ENCODE measurements at places on chromosomes 3 and 15.
A peak's percentile ranks its signal among the peaks of the same experiment; 100 is the strongest.

GRCh38 chr15:74175271-74176191 is 2.0 kb downstream of the ISLR start:
- no peak for DNase-seq

DNA sequence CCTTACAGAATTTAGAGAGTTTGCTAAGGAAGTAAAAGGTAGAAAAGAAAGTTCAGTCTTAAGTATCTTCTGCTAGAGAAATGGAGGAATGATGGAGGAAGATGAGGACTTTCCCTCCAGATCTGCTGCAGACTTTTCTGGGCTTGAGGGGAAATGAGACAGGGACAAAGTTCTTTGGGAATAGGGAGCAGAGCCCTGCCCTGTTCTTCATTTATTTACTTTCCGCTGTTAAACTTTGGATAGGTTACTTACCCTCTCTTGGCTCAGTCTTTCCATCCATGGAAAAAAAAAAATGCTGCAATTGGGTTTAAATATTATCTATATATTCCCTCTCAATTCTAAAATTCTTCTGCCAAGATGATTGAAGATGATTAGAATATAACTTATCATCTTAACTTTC is 202.9 kb downstream of the TBL1XR1 start:
- DNase-seq = no peak

DNA sequence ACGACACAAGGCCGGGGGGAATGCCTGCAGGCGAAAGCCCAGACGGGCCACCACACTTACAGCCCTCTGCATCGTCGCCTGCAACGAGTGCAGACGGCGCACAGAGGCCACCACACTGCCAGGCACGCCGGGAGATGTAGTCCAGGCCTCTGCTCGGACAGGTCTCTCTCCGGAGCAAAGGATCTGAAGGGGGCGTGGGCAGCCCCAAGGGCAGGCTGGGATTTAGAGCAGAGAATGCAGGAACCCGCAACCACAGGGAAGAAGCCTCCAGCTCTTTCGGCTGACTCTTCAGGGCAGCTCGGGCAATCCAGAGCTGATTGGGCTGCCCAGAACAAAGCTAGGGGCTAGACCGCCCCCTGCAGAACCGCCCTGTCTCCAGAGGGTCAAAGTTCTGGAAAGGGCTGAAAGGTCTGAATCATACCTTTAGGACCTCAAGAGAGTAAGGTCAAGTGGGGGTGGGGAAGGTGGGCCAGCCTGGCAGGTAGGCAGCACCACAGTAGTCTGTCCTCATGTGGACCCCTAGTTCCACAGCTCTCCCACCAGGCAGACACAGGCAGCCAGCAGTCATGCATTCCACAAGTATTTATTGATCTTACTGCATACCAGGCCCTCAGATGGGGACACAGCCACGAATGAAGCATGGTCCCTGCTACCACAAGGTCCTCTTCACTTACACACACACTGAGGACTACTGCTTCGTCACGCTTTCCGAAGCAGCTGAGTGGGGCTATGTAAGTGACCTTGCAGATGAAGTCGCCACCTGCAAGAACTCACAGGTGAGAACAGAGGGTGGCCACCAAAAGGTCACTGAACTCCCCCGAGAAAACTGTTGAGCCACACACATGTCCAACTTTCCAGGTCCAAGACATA is at the start of gene AMT:
TSS of gene AMT (minus strand) at position 95 of the 870 bp plus-strand sequence. CDS start at position 72, 23 bp downstream.
- no peak for DNase-seq

DNA sequence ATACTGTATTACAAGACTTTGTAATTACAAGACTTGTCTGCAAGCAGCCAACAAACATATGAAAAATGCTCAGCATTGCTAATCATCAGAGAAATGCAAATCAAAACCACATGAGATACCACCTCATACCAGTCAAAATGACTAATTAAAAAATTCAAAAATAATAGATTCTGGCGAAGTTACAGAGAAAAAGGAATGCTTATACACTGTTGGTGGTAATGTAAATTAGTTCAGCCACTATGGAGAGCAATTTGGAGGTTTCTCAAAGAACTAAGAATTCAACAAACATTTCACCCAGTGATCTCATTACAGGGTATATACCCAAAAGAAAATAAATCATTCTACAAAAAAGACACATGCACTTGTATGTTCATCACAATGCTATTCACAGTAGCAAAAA is 617.5 kb upstream of the CCDC54 start:
- no peak for DNase-seq

DNA sequence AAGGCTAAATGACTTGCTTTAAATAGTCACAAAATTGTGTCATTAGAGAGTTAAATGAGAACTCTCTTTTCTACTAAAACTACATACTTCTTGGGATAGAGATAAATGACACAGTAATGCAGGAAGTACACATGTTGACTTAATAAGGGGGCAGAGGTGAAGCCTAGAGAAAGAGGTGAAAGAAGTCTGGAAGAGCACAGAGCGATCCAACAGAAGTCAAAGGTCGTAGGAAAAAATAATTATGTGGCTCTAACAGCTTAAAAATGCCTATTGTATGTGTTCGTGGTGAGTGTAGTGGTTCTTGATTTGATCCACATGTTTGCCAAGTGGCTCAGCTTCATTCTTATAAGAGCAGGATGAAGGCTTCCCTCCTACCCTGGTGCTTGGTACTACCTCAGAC is 61.7 kb downstream of the TMEM212 start:
- no peak for DNase-seq

DNA sequence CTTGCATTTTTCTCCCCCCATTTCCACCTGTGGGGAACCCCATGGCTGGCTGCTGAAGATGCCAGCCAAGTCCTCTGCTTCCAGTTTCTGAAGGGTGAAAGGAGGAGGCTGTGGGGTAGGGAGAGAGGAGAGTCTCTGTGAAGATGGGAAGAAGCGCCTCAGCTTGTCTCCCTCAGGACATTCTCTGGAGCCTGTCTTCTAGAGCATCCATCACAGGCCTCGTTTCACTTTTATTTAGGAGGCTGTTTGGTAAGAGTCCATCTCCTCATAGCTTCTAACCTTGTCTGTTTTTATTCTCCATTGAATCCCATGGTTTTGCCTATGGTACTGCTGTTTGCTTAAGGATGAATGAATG is 8.8 kb upstream of the LCTL start:
- no peak for DNase-seq

DNA sequence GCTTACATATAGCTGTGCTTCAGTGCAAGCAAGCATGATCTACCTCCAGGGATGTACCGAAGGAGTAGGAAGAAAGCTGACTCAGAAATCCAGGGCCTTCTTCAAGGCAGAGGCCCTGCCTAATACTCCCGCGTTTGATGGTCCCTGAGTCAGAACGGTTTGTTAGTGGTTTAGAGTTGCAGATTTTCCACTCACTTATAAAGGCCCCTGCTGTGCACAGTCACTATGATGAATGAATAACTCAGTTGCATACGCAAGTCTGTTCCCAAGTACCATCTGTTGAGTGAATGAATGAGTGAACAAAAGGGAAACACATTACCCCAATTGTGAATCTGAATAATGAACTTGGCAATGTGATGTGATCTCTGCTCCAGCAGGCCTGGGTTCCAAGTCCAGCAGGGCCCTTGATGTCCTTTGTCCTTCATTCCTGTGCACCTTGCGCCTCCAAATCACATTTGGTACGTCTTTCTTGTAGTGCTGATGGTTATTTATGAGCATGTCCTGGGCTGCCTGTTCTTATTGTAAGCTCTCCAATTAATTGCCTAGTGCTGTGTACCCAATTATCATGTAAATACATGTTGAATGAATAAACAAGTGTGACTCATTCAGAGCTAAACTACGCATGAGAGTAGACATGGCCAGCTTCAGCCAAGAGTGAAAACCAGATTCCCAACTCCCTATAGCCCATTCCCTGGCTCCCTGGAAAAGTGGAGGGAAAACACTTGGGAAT is 85.3 kb upstream of the LIMD1 start:
- peak; percentile 5 for DNase-seq

DNA sequence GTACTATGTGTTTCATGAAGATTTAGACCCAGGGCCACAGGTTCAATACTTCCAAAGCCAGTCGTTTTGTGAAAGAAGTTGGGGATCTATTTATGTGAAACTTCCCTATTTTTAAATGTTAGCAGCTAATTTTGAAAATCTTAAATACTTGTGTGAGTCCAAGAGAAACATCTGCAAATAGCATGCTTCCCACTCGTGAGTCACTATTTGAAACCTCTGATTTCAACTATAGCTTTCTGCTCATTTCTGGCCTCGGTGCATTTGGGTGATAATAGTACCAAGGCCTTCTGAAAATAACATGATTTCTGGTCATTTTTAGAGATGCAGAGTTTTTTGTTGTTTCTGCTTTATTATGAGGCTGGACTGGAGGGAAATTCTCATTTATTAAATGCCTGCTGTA is 110.0 kb downstream of the OPA1 start:
- DNase-seq = no peak

DNA sequence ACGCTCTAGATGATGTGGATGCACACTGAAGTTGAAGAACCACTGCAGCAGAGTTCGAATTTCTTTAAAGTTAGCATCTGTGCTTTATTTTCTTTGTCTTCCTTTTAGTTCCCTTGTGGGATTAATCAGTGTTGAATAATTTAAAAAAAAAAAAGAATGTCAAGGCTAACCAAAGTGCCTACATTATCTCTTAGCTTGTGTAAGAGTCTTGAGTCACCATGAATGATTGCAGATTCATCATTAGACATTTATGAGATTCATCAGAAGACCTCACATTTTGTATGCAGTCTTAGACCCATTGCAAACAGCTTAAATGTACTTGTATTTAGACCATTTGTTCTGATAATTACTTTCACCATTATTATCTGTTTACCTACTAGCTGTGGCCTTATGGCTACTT is 182.2 kb downstream of the FNDC3B start:
- DNase-seq = no peak

DNA sequence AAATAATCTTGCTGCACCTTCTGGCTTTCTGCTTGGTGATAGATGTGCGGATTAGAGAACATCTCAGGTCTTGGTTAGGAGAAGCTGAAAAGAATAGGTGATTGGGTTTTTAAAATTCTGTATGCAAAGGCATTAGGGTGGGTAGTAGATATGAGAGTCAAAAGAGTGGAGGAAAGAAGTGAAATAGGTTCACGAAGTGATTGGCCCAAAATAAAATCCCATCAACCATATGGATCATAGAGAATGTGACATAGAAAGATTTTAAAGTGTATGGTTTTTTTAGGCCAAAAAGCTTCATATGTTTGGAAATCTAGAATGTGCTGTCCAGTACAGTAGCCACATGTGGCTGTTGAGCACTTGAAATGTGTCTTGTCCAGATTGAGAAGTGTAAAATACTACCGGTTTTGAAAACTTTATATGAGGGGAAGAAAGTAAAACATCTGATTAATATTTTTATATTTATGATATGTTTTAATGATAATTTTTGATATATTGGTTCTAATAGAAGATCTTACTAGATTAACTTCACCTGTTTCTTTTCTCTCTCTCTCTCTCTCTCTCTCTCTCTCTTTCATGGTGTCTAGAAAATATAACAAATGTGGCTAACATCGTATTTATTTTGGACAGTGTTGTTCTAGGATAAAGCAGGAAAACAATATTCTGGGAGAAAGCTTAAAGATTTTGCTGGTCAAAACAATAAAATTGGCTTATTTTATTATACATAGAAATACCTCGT is 2.9 kb downstream of the MBNL1 start:
- no peak for DNase-seq

DNA sequence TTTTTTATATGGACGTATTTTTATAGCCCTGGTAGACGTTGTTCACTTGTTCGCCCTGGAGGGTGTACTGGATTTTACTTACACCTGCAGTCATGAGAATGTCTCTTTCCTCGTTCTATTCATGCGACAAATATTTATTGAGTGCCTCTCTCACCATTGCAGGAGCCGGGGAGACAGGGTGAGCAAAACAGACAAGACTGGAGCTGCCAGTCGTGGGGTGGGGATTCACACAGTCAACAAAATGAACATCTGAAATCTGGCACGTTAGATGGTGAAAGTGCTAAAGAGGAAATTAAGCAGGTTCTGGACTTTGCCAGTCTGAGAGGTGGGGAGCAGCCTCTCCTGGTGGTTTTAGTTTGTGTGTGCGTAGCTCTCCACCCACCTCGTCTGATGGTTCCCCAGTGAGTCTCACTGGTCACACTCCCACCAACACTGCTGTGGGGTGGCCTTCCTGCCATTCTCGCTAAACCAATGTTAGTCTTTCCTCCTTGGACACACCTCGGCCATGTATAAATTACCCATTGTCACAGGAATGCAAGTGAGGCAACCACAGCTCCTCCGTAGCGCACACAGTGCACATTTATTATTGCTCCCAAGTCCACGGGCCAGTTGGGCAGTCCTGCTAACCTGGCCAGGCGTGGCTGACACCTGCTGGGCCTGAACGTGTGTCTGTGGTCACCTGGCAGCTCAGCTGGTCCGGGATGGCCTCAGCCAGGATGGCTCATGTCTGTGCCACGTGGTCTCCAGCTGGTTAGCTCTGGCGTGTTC is 31.5 kb downstream of the FBLN2 start:
- no peak for DNase-seq

GRCh38 chr3:106540743-106541142 is 671.9 kb upstream of the CBLB start:
- no peak for DNase-seq

- DNase-seq = no peak
Observed at GRCh38 chr3:129022114-129023007, 21.3 kb downstream of the EFCC1 start.

DNA sequence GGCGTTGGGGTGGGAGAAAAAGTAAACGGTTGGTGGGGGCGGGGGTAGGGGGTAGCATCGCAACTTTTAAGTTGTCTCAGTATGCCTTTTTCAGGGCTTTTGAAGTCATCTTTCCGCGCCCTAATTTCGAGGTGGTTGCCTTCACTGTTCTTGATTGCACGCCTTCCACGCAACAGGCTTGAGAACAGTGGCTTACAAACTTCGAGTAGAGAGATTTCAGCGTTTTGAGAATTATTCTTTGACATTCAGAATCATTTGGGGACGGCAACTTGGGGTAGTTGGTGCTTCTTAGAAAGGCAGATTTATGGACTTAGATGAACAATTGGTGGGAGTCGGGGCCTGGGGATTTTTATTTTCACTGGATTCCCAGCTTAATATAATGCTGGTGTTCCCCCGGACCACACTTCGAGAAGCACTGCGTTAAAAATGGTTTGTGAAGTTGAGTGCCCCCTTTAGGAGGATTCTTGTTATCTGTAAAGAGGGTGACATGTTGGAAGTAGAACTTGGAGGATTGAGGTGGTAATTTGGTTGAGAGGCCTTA is 880 bp downstream of the PPP4R2 start:
- peak; percentile 3 for DNase-seq

- no peak for DNase-seq
Observed at GRCh38 chr15:31953478-31953877, 76.8 kb upstream of the CHRNA7 start.

DNA sequence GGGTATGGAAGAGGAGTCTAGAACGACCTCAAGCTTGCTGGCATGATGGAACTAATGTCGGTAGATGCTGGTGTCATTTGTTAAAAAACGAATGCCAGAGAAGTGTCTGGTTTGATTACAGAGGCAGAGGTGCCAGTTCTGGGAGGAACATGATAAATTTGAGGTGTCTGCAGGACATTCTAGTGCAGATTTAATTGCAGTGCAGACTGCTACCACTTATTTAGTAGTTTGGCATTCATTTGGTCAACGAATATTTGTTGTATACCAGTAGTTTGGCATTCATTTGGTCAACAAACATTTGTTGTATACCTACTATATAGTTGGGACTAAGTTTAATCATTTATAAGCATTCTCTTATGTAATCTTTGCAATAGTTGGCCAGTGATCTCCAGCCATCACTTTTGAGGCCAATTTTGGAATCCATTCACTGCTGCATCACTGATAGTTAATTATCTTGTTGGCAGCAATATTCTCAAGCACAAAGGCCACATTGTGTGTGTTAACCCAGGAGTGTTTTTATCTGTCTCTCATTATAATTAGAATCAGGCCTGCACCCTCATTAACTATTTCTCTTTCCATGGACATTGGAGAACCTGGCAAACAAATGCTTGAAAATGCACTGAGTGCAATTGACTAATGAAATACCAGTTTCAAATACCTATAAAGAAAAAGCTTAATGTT is 19.5 kb upstream of the TGFBR2 start:
- DNase-seq = no peak

Data from stimulated activated CD4-positive, alpha-beta T cell treated with anti-CD3 and anti-CD28 coated beads, Interleukin-1b, Interleukin-23, amount 100 ng/mL, for 24 hours (primary cell).